ENCODE measurements at places on chromosomes 12 and 14.

DNA sequence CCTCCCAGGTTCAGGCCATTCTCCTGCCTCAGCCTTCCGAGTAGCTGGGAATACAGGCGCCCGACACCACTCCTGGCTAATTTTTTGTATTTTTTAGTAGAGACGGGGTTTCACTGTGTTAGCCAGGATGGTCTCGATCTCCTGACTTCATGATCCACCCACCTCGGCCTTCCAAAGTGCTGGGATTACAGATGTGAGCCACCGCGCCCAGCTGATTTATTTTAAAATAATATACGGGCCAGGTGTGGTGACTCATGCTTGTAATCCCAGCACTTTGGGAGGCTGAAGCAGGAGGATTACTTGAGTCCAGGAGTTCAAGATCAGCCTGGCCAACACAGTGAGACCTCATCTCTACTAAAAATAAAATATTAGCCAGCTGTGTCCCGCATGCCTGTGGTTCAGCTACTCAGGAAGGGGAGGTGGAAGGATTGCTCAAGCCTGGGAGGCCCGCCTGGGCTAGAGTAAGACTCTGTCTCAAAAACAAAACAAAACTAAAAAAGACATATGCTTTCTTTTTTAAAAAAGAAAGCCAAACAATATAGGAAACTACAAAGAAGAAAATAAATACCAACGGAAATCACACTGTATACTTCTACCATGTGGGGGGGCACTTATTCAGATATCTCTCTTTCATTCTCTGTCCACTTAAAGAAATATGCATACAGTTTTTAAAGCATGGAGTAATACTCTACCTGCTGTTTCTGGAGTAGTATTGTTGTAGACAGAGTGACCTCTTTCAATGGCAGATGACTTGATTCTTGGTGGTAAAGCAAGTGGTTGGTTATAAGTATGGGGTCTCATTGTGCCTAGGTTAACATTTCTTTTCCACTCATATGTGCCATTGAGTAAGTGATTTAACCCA, 930 bp upstream of the MIA2 start:
- DNase-seq = no peak

- no peak for DNase-seq
Measured at GRCh38 chr14:54189748-54190354, 207.0 kb upstream of the CDKN3 start.

DNA sequence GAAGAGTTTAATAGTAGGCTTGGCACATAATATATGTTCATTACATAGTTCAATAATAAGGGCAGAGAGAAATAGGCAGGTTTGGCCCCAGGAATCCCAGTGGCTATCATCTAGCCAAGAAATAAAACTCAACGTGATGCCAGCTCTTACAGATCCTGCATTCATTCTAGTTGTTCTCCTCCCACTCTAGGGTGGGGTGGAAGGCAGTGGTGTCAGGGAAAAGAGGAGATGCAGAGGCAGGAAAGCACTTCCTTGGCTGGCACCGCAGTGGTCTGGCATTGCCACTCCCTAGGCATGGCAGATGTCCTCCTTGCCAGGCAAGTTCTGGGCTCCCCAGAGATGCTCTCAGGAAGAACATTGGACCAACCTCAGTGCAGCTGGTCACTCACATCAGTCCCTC, 383.6 kb downstream of the GRIN2B start:
- no peak for DNase-seq

DNA sequence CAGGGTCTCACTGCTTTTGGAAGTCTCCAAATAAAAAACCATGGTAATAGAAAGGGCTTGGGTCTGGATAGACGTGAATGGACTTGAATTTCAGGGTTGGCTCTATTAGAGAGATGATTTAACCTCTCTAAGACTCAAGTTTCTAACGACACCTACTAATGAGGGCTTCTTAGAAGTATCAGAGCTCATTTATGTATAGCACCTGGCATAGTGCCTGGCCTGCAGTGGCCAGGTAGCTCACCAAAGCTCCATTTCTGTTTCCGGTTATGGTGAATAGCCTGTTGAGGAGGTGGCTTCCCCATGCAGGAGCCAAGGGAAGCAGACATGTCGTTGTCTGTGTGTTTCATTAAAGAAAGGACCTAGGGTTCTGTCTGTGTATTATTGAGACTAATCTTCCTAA, 108.6 kb downstream of the ETV6 start:
- no peak for DNase-seq

DNA sequence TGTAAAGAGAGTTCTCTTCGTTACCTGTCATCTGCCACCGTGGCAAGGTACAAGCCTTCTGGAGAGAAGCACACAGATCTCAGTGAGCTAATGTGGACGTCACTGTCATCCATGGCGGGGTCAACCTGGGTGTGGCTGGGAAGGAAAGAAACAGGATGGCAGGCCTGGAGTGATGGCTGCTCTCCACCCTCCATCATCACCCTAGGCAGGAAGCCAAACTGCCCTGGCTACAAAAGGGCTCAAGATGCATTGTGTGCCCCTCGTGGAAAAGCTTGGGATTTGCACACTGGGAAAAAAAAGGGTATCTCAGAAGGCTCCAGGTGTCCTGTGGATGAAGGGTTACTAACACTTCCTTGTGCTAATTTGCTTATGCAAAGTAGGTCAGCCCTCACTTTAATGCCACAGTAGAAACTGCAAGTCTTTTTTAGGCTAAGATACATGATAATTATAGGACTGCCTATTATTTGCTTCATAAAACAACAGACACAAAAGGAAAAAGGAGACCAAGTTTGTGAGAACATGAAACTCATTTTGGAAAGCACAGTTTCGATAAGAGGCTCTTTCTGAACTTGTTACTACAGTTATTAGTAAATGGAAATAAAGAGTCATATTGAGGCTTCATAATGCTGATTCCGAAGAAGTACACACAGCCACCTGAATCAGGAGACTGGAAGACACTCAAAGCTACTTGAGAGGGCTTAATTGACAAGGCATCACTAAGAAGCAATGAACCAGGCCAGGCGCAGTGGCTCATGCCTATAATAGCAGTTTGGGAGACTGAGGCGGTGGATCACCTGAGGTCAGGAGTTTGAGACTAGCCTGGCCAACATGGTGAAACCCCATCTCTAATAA, 18.9 kb downstream of the RFC5 start:
- DNase-seq = no peak

- DNase-seq = no peak
Measured at GRCh38 chr14:101559624-101560533, 1.4 kb upstream of the DIO3 start.

DNA sequence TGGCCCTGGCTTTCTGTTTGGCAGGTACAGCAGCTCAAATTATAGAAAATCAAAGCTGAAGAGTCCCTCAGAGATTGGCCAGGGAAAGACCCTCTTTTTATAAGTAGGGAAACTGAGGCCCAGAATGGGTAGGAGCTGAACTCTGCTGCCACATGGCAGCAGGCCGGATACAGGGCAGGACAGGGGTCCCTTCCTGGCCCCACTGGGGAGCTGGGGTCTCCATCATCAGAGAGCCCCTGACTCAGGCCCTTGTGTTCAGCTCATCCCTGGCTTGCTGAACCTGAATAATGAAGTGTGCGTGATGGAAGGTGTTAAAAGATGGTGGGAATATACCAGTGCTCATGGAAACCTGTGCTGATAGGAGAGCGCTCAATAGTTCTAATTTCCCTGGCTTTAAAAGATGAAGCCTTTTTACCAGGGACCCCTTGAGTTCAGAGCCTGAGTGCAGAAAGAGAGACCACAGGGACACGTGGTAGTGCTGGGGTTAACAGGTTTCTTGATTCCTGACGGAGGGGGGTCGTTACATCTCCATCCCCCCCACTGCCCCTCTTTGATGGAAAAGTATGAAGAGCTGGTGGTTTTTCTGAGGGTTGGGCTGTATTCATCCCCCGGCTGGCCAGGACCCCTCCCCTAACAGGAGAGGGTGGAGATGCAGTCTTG, 4.4 kb downstream of the DLK1 start:
- no peak for DNase-seq

DNA sequence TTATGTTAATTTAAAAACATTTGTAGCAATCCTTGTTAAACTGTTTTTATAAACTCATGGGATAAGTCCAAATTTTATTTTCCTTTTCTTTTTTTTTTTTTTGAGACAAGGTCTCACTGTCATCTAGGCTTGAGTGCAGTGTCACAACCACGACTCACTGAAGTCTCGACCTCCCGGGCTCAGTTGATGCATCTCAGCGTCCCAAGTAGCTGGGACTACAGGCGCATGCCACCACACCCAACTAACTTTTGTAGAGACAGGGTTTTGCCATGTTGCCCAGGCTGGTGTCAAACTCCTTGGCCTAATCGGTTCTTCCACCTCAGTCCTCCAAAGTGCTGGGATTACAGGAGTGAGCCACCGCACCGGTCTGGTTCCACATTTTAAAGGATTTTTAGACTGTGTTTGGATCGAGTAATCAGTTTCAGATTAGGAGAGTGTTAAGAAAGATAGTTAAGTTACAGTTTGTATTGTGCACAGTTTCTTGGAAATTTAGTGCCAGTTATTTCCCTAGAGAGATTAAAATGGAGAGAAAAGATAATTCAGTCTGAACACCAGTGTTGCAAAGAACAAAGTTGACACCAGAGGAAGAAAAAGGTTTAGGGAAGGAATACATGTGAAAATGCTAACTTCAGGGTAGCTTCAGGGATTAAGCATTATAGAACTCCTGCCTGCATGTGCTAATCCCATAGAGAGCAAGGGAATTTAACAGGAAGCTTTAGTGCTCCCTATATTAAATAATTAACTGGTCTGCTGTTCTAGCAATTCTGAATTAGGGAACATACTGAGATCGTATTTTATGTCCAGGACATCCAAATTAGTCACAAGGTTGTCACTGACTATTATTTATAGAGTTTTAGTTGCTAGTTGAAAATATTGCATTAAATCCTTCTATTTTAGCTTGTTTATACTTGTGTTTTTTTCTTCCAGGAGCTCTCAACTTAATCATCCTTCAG, 10.1 kb downstream of the RAP1B start:
- DNase-seq = no peak

- no peak for DNase-seq
Measured at GRCh38 chr12:122918827-122919226, 22.9 kb upstream of the VPS37B start.

- no peak for DNase-seq
Measured at GRCh38 chr14:22112004-22112403, 438.4 kb upstream of the OR4E1 start.

GRCh38 chr14:94768141-94768520, 1.8 kb downstream of the GSC start:
- no peak for DNase-seq

DNA sequence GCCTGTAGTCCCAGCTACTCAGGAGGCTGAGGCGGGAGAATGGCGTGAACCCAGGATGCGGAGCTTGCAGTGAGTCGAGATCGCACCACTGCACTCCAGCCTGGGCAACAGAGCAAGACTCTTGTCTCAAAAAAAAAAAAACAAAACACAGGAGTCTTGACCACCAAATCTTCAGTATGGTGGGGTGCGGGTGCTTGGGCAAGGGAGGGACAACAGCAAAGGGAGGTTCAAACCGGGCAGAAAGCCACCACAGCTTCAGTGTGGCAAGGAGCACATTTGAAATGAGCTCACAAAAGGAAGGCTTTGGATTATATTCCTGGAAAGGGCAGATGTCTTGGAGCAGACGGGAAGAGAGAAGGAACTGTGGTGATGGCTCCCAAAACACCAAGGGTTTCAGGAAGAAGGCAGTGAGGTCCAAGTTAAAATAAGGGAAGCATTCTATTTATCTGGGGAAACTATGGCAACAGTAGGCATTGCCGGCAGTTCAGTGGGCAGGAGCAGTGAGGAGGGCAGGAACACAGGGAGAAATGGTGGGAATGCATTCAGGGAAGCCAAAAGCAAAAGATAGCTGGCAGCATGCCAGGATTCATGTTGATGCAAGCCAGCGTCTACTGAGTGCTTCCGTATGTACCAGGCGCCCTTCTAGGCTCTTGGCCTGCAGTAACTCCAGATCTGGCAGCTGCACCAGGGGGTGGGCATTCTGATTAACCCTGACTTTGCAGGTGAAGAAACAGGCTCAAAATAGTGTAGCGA, 51.0 kb upstream of the SRSF5 start:
- peak; percentile 20 for DNase-seq

DNA sequence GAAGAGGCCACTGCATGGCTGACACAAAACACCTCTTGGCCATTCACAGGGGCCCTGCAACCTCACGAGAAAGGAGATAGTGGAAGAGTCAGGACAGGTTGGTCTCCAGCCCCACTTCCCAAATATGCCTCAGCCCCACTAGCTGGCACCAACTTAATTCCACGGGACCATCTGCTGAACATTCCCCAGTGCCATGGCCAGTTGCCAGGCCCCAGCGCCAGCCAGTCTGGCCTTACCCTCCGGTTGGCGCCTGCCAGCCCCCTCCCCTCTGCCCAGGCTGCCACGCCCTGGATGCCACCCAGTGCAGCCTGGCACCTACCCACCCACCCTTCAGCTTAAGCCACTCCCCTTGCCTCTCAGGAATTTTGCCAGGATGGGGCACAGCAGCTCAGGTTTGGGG, 21.2 kb upstream of the HSPB8 start:
- DNase-seq = peak; percentile 23

GRCh38 chr12:11901701-11902524, 168.8 kb upstream of the BCL2L14 start:
- DNase-seq = no peak

DNA sequence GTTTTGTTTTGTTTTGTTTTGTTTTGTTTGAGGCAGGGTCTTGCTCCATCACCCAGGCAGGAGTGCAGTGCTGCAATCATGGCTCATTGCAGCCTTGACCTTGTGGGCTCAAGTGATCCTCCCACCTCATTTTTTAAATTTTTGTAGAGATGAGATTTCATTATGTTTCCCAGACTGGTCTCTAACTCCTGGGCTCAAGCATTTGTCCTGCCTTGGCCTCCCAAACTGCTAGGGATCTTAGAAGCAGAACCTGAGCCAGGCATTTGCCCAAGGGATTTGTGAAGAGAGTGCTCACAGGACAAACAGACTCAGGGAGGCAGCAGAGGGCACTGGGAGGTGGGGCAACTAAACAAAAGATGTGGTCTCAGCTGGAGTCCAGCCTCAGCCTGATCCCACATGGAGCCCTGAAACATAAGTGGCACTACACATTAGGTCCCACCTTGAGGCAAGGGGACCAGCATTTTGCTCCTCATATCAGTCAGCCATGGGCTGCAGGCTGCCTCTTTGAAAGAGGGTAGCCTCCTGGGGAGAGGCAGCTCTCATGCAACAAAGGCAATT, 86.2 kb upstream of the CMKLR1 start:
- peak; percentile 47 for DNase-seq

GRCh38 chr14:94088516-94088915, 7.4 kb downstream of the IFI27L1 start:
- no peak for DNase-seq
